ENCODE measurements at places on chromosomes 16 and 17.

GRCh38 chr17:39618246-39618913, 8.4 kb upstream of the PPP1R1B start:
- DNase-seq = no peak

- DNase-seq = no peak
Observed at GRCh38 chr17:50952013-50952412, 85.9 kb upstream of the TOB1 start.

DNA sequence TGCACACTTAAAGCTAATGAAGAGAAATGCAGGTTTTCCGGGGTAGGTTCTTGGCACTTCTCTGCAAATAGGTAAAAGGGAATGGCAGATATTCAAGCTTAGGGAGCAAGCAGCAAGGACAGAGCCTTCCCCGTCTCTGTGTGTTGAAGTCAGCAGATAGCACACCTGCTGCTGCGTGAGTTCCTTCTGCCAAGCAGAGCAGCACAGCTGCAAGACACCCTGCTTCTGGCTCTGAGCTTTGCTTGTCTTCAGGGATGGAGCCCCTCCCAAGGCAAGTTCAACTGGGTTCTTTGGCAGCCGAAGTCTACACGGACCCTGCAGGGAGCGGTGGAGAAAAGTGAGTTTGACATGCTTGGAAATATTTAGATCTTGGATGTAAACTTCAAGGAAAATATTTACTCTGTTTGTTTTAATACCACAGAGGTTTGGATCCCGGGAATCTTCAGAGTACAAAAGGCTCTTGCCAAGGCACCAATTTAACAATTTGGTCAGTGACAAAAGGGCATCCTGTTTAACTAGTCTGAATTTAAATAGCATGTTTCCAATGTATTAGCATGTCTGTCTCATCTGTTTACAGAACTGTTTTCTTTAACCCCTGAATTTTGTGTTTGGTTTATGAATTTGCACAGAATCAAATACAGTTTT, 113.4 kb upstream of the KCNJ16 start:
- DNase-seq = no peak

DNA sequence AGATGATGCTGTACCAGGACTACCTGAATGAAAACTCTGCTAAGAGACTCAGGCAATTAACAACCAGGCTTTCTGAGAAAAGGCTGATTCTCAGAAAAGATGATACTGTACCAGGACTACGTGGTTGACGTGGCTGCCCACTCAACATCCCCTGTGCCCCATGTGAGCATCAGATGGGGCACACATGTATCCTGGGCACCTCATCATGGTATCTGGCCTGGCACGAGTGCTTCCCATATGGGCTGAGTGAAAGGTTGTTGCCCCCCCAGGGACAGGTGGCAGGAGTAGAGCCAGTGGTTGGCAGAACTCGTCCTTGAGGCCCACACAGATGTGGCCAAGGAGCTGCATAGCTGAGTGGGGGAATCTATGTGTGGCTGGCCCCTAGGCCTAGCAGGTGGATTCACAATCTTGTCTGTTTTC, 3.5 kb upstream of the CES4A start:
- DNase-seq = no peak

- DNase-seq = no peak
Observed at GRCh38 chr16:324451-325334, 27.8 kb downstream of the AXIN1 start.

DNA sequence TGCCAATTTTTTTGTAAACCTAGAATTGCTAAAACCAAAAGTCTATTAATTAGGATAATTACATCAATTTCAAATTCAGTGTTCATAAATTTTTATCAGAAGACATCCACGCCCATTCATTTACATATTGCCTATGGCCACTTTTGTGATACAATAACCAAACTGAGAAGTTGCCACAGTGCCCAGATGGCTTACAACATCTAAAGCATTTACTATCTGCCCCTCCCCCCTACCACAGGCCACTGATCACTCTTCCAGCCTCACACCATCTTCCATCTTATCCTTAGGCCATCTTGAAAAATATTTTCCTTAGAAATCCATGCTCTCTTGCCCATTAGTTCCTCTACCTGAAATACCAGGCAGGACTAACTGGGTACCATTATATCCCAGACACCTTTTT, 6.3 kb upstream of the PRKAR1A start:
- no peak for DNase-seq

DNA sequence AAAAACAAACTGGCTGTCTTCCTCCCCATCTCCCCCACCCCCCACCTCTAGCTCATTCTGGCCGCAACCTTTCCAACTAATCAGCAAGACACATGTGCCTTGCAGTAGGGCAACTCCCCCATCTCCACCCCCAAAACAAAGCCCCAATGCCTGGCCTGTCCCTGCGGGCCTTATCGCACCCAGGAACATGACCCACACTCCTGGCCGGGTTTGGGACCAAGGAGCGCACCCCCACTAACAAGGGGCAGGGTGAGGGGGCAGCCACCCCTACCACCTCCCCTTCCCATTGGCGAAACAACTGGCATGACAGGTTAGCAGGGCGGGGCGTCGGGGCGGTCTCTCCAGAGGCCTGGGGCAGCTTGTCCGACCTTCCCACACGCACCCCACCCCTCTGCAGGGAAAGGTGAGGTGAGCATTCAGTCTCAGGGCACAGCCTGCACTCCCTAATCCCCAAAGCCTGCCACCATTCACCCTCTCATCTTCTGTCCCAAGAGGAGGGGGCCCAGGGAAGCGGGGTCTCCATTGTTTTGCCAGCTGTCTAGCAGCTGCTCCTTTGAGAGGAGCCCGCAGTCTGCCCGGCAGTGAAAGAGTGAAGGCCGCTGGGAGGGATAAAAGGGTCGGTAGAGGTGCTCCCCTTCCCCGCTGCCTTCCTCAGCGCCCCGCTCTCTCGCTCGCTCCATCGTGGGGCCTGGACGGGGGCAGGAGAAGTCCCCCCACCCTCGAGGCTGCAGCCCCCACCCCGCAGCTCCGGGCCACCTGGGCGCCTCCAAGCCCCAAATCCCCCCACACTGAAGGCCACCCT, 765 bp downstream of the MYO18A start:
- no peak for DNase-seq

DNA sequence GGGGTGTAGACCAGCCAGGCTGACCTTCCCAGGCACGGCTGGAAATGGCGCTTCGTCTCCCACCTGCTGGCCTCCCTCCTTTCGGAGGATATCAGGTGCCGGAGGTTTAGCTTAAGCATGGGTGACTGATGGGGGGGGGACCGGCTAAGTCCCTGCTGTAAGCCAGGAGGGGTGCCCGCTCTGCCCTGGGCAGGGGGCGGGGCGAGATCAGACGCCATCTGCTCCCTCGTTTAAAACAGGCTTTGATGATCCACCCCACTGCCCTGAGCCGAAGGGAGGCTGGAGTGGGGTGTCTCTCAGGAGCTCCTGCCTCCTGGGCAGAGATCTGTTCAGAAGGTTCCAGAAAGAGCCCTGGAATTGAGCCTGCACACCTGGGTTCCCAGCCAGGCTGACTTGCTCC, 26.0 kb downstream of the C16orf74 start:
- no peak for DNase-seq

- DNase-seq = no peak
Observed at GRCh38 chr16:66651474-66651765, 45.1 kb downstream of the CMTM4 start.

- no peak for DNase-seq
Observed at GRCh38 chr17:72786209-72786608, 306.3 kb downstream of the SLC39A11 start.

DNA sequence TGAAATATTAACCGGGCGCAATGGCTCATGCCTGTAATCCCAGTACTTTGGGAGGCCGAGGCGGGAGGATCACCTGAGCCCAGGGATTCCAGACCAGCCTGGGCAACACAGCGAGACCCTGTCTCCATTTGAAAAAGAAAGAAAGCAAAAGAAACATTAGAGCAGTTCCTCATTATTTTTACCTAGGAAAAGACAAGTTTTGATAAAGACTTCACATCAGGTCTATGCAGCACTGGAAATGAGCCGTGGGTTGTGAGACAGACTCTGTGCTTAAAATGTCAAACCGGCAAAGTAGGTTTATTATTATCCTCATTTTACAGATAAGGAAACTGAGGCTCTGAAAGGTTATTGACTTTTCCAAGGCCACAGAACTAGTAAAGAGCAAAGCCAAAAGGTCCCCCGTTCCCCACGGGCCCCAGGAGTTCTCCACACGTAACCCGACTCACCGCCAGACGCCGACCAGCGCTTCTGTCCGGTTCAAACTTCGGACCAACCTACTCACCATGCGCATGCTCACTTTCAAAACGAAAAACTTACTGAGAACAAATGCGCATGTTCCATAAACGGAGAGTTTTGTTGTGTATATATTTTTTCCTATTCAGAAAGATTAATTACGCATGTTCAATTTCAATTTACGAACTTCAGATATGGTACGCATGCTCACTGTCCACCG, 356 bp downstream of the TUBD1 start:
- no peak for DNase-seq

- DNase-seq = no peak
Observed at GRCh38 chr17:80722661-80723060, 178.0 kb downstream of the RPTOR start.

DNA sequence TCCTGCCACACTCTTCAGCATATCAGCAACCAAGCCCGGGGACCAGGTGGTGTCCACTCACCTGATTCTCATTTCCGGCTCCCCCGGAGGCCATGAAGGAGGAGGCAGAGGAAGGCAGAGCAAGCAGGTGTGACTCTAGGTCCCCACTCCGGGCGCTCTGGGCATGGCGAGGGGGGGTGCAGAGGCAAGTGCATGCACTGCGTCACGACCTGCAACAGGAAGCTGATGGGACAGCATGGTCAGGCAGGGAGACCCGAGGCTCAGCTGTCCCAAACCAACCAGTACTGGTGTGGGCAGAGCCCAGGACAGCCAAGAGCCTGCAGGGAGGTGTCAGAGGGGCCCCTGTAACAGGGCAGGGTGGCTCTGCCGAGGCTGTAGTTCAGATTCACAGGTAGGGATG, 2.1 kb upstream of the ENGASE start:
- no peak for DNase-seq

DNA sequence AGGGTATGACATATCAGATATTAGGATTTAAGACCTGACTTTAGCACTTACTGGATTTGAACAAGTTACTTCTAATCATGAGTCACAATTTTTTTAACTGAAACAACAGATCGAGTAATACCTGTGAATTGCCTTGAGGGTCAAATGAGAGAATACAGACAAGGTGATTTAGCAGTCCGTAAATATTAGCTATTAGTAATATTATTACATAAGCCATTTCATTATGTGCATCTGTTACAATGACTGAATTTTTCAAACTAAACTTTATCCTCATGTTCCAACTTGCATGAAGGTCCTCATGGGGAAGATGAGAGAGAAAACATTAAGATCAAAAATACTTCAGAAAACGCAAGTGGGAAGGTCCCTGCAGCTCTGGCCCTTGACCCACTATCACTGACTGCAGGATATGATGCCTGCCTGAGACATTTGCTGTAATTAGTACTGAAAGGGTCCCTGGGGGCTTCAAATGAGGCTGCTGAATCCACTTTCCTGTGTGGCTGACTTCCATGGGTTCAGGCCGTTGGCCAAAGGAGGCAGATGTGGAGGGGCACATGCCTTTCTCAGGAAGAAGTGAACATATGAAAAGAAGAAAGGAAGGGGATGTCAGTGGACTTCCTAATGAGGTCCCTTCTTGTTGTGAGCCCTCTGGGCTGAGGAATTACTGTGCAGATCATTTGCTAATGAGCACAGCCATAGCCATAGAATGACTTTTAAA, 441.7 kb downstream of the CDH11 start:
- DNase-seq = no peak

DNA sequence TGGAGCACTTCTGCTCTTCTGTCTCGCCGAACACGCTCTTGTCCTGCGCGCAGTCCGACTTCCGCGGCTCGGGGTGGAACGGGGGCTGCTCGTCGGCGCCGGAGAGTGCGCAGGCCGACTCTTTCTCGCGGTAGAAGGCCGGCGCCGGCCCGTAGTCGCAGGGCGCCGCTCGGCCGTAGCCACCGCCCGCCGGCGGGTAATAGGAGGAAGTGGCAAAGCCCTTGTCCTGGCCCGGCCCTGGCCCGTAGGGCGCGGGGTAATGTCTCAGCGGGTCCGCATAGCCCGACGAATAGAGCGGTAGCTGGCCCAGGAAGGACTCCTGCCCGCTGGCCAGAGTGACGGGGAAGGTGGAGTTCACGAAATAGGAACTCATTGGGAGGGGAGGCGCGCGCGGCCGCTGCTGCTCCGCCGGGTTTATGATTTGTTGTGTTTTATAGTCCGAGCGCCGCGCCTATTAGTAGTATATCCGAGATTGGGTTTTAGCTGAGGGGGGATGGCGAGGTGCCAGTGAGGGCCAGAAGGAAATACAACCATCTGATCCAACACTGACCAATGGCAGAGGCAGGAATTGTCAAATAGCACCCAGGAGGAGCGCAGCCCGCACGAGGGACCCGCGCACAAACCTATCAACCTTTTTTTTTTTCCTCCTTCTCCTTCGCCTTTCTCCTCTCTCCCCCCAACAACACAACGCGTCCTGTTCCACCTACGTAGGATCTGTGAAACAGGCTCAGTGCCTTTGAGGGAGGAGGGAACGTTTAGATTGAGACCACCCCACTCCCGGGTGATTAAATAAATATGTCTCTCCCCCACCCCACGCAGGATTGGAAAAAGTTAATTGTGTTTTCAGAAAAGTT, 4.4 kb upstream of the HOXB5 start:
- no peak for DNase-seq

- no peak for DNase-seq
Observed at GRCh38 chr17:49045376-49045775, 48.2 kb downstream of the IGF2BP1 start.

GRCh38 chr16:79959226-79959625, 358.7 kb upstream of the MAF start:
- DNase-seq = no peak

- no peak for DNase-seq
Observed at GRCh38 chr16:67386861-67387455, 6.3 kb downstream of the TPPP3 start.

GRCh38 chr16:75820672-75821071, 94.4 kb upstream of the CPHXL start:
- DNase-seq = no peak

All from cortex of kidney (tissue), 1 donor.